Activated gamma-delta T cell treated with Interleukin-2 at 50 U/mL for 16 hours (primary cell): ENCODE measurements at places on chromosomes 13 and 19.
A peak's percentile ranks its signal among the peaks of the same experiment; 100 is the strongest.

- DNase-seq = no peak
Measured at GRCh38 chr13:100917011-100917410, 242.4 kb upstream of the TMTC4 start.

DNA sequence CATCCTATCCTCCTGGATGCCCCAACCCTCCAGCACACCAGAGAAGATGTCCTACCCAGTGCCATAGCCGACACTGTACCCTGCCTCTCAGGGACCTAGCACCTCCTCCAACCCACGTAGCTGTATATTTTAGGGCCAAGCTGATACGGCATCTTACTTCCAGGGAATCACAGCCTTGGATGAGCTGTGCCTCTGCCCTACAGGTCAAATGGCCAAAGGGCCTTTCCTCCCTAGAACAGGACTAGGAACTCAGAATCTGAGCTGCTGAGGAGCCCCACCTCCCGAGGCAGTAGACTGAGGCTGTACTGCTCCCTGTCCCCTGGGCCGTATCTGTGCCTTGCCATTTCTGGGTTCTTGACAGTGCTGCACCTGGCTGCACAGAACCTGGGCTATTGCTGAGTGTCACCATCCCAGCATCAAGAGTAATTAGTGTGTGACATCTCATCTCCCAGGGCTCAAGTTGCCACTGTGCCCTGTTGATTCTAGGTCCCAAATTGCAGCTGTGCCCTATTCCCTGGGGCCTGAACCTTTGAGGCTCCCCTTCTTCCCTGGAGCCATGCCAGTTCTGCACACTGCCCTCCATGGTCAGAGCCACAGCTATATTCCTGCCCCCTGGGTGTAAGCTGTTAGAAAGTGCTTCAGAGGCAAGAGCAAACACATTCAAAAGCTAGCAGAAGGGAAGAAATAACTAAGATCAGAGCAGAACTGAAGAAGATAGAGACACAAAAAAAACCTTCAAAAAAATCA lies 41.0 kb downstream of the VWA8 start:
- no peak for DNase-seq

GRCh38 chr13:77692746-77693448 lies 4.6 kb upstream of the SLAIN1 start:
- DNase-seq = no peak

GRCh38 chr13:110466266-110466915 lies 95.1 kb downstream of the RAB20 start:
- no peak for DNase-seq

- DNase-seq = no peak
Measured at GRCh38 chr19:44752123-44752815, 3.8 kb downstream of the BCL3 start.

- DNase-seq = no peak
Measured at GRCh38 chr19:11136400-11137101, 19.0 kb downstream of the SPC24 start.

DNA sequence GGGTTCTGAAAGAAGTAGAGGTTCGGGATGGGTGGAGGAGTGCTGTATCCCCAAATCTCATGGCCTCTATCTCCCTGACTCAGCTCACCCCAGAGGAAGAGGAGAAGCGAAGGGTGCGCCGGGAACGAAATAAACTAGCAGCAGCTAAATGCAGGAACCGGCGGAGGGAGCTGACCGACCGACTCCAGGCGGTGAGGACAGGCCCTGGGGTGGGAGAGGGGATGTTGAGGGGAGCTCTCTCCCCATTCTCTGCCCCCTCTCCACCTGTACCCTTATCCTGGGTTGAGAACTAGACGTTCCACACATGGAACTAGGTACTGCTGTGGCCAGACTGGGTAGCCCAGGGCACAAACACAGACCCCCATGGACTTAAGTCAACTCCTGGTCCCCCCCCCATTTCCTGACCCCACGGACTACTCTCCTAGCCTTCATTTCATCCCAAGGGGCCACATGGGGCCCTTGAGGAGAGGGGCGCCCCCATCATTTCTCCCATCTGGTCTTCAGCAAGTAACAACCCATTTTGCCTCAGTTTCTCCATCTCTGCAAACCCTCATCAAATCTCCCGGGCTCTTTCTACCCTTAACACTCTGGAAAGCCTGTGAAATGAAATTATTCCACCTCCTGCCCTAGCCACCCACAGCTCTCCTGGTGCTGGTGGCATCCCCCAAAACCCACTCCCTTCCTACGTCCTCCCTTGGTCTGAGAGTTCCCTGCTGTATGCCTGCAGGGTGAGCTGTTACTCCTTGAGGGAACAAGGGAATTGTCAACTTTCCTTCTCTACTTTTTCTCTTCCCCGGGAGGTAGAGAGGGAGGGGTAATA lies 3.5 kb downstream of the FOSB start:
- DNase-seq = no peak

GRCh38 chr13:113345486-113345885 lies 18.4 kb downstream of the GRTP1 start:
- DNase-seq = no peak

DNA sequence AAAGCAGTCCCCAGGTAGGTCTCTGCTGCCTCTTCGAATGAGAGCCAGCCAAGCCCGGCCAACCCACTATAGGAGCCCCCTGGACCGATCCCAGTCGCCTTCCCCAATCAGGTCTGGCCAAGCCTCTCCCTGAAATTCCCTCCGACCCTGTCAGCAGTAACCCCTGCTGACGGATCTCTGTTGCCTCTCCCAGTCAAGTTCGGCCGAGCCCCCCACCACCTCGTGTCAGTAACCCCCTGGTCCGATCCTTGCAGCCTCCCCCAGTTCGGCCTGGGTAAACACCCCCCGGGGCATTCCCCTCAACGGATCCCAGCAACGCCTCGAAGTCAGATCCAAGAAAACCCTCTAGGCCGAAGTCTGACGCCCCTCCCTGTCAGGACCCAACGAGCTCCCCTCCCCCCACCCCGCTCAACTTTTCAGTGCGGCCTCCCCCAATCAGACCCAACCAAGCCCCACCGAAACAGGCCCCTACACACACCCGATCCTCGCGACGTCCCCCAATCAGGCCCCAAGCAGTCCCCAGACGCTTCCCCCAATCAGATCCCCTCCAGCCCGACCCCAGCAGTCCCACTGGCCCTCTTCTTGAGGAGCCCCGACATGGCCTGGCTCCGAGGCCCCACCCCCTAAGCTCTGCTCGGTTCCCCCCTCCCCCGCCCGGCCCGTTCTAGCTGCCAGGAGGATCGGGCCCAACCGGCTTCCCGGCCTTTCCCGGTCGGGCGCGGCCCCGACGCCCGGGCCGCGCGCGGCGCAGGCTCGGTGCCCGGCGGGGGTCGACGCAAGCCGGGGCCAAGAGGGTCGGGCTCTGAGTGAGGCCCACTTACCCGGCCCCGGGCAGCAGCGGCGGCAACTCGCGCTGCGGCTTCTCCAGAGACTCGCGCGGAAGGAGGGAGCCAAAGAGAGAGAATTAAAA lies 1.8 kb downstream of the TNPO2 start:
- DNase-seq = peak; percentile 47

DNA sequence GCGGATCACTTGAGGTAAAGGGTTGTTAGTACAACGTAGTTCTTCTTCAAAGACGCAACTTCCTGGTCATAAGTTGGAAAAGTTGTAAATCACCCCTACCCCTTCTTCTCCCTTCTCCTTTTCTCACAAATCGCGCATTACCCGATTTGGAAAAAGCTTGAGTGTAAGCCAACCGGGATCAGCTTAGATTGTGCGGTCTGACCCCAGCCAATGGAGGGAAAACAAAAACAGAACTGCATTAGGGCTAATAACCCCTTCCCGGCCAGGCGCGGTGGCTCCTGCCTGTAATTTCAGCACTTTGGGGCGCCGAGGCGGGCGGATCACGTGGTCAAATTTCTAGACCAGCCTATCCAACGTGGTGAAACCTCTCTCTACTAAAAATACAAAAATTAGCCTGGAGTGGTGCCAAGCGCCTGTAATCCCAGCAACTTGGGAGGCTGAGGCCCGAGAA lies 806 bp downstream of the ZNF90 start:
- no peak for DNase-seq

- DNase-seq = no peak
Measured at GRCh38 chr13:49559006-49559405, 26.4 kb downstream of the RCBTB1 start.

GRCh38 chr13:49346460-49346859 lies 97.4 kb downstream of the CAB39L start:
- DNase-seq = no peak

DNA sequence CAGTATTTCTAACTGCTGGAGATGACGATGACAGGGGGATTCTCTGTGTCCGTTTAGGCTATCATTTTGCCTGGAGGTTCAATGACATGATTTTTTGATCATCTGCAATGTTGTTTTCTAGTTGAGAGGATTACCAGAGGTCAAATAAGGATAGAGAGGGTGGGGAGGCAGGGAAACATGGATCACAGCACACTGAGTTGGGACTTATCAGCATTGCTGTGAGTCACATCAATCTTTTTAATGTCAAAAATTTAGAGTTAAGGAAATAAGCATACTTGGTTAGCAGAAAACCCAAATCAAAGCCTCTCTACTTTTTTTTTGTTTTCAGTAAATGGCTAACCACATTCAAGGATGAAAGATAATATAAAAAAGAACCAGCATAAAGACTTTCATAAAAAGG lies 43.0 kb upstream of the CSNK1A1L start:
- no peak for DNase-seq
